ENCODE measurements at places on chromosomes 6 and 20.

GRCh38 chr20:49935746-49936152 lies 448 bp upstream of the RNF114 start:
- DNase-seq: no peak

- DNase-seq: no peak
Observed at GRCh38 chr20:36642136-36642535, 3.9 kb downstream of the SLA2 start.

- no peak for DNase-seq
Observed at GRCh38 chr6:100730001-100730980, 150.8 kb downstream of the ASCC3 start.

DNA sequence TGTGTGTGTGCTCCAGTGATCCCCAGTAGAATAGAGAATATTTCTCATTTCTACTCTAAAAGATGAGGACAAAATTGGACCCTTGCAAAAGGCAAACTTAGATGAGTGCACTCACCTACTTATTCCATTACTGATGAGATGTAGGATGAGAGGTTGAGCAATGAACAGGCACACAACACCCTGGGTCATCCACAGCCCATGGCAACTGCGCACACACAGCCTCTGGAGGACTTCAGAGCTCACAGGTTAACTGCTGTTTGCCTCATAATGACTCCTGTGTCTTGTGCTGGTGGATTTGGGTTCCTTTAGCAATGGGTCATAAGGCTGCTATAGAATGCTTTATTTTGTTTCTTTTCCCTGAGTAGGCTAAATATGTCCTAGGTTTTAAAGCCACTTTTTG lies 103.6 kb upstream of the TNFAIP3 start:
- DNase-seq: no peak

DNA sequence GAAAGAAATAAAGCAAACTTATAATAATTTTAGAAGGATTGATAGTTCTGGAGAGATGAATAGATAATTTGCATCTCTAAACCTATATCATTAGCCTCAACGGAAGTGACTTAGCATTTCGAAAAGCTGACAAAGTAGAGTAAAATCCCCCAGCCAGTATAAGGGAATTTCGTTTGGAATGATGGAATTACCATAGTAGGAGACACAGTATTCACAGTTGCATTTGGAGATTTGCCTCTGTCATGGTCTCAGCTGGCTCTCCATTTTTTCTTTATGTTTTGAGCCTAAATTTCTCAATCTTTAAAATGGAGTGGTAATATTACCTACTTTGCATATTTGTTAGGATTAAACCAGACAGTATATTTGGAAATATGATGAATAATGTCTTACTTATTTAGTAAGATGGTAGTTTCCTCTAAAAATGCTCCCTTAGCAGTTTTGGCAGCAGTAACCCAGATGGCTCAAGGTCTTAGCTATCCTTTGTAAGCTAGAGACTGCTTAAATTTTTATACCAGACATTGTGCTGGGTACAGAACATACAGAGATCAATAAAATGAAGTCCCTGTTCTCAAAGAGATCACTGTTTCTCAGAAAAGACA lies 58.2 kb downstream of the SMAP1 start:
- no peak for DNase-seq

GRCh38 chr20:47682916-47683315 lies 102.4 kb downstream of the SULF2 start:
- no peak for DNase-seq

DNA sequence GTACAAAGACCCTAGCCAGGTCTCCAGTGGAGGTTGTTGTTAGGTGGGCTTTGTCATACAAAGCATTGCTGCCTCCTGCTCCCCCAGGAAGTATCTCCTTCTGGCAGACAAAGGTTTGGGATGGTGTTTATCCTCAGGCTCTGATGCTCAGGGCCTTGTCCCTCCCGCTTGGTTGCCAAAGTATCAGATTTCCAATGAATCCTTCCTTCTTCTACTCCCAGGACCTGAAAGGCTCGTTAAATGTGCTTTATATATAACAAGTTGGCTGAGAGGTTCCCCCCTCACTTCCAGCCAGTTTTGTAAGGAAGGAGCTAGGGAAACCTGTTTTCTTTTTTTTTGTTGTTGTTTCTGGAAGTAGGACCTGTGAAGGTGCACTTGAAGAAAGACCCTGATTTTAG lies 14.4 kb downstream of the PTK7 start:
- DNase-seq: no peak
